ENCODE measurements at places on chromosomes 11 and 22.

GRCh38 chr22:43777286-43777685 is 34.8 kb downstream of the EFCAB6 start:
- no peak for DNase-seq

DNA sequence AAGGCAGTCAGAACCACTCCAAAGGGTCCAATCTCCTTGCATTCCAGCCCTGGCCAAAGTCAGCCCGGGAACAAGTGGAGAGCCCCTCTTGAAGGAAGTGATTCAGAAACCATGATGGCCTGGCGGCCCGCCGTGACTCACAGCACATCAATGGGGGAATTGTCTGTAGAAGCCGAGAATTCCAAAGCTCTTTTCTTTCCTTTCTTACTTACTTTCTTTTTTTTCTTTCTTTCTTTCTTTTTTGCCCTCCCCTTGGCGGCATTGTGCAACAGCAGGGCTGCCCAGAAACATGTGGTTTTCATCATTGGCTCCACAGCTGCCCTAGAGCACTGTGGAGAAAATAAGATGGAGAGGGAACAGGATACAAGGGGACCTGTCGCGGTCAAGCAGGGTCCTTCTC is 140.2 kb upstream of the TIMP3 start:
- no peak for DNase-seq

DNA sequence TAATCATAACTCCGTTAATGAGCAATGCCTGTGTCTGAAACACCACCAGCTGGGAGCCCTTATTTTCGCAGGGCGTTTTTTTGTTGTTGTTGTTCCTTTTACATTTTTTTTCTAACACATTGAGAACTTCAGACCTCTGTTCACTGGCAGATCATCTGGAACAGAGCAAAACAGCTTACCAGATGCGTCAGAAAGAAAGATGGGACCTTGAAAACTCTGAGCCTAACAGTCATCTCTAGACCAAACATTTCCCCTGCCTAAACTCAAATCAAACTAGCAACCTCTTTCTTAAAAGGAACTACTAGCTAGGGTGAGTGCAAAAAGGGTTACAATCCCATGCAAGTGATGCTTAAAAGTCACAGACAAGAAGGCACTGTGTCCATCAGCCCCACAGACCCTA is 93.2 kb downstream of the PLEKHA7 start:
- DNase-seq = no peak

DNA sequence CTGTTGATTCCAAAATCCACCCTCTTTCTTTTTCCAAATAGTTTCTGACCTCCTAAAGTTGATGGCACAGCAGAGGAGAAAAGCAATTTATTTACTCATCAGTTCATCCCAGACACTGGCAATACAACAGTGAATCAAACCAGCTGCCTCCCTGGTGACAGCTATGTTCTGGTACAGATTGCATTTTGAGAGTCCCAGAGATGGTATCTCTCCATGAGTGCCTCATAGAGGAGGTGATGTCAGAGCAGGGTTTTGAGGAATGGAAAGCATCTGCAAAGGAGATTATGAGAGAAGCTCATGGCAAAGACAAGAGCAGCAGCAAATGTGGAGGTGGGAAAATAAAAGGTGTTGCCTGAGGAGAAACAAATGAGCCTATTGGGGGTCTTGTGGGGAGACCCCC is 377.2 kb downstream of the MN1 start:
- DNase-seq = no peak

DNA sequence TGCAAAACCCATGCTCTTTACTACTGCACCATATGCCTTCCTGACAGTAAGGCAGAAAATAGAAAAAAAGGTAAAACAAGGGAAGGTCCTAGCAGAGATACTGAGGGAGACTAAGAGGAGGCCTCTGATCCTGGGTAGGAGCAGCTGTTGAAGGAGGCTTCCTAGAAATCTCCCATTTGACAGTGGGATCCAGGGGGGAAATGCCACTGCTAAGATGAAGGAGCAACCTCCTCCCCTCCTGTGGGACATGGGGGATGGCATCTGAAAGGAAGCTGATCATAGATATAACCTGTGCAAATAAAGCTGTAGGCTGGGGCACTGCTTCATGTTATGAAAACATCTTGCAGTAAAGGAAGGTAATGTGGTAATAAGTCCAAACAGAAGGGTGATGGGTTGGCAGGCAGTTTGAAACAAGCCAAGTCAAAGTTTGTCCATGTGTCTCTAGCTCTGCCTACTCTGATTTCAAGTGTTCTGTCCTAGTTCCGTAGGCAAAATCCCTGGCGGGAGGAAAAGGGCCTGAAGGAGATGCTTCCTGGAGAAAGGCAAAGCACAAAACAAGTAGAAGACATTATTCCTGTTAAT is 86.7 kb upstream of the EED start:
- no peak for DNase-seq

- DNase-seq = no peak
These were observed 1.5 kb upstream of the PHRF1 start for GRCh38 chr11:574632-575312.

GRCh38 chr11:108584973-108585372 is 8.6 kb downstream of the EXPH5 start:
- no peak for DNase-seq

- no peak for DNase-seq
These were observed 57.6 kb upstream of the FTH1 start for GRCh38 chr11:62024936-62025486.

- peak; percentile 21 for DNase-seq
These were observed 1.1 kb downstream of the PANX1 start for GRCh38 chr11:94129512-94130297.

- no peak for DNase-seq
These were observed 102.0 kb downstream of the INSC start for GRCh38 chr11:15216678-15217077.

GRCh38 chr11:101583251-101584128 is at the start of gene TRPC6:
TRPC6 (minus strand) TSS chr11:101584007; CDS start chr11:101583503, 504 bp downstream.
- DNase-seq = peak; percentile 39

DNA sequence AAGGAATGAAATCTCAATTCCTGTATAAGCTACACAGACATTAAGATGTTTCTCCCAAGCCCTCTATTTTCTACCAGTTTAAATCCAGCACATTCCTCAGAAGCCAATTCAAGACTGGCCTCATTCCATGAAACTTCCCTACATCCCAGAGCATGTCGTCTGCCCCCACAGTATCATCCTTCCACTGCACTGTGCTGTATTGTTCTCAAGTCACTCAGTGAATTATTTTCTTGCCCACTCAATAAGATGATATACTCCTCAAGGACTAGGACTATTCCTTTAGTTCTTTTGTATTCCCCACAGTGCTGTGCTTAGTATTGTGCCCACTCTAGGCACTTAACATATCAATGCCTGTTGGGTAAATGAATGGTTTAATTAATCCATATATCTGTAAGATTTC is 203.1 kb upstream of the BLID start:
- no peak for DNase-seq

DNA sequence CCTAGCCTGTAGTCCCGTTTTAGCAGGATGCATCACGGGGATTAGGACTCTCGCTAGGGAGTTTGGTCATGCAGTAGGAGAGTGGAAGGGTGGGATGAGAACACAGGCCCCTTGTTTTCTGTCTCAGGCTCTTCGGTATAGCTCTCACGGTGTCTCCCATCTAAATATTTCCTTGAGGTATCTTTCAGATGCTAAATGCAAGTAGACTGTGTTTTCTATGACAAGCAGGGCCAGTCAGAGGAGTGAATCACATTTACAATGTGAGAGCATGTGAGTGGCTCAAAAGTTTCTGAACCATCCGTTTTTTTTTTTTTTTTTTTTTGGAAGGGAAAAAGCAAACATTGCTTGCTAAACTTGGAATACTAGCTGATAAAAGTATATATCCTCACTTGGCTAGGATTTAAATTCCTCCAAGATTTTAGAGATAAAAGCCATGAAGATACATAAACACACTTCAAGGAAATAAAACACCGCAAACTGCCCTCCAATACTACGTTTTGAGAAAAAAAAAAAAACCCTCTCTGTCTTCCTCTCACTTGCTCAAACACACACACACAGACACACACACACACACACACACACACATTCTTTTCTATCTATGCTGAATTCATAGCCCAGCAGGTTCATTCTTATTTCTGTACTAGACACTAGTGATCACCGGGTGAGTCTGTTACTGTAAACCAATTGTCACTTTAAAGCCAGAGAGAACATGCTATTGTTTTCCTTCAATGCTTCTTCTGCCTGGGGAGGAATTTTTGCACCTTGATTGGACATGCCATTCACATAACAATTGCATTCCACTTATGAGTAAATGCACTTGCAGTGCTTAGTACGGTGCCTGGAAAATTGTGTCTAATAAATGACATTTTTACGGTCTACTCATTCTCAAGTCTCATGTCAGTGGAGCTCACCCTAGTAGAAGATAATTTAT is 224.6 kb upstream of the CCDC90B start:
- DNase-seq = no peak

- no peak for DNase-seq
These were observed 427.9 kb upstream of the CCDC179 start for GRCh38 chr11:23288003-23288783.

- no peak for DNase-seq
These were observed 36.1 kb upstream of the HTATIP2 start for GRCh38 chr11:20327377-20327935.

DNA sequence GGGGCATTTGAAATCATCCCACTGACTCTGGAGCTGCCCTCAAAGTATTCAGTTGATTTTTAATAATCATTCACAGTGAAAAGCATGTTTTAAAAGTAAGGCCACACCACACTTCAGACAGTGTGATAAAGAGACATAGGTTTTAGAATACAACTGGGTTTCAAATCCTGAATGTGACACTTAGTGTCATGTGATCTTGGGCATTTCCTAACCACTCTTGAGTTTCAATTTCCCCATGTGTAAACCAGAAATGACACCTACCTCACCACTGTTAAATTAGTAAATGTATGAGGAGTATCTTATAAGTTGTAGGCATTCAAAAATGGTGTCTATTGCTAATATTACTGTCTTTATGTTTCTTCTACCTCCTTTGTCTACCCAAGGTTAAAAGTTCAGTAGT is 5.4 kb downstream of the TMEM123 start:
- no peak for DNase-seq

GRCh38 chr11:112620621-112621394 is 340.4 kb upstream of the NCAM1 start:
- no peak for DNase-seq

DNA sequence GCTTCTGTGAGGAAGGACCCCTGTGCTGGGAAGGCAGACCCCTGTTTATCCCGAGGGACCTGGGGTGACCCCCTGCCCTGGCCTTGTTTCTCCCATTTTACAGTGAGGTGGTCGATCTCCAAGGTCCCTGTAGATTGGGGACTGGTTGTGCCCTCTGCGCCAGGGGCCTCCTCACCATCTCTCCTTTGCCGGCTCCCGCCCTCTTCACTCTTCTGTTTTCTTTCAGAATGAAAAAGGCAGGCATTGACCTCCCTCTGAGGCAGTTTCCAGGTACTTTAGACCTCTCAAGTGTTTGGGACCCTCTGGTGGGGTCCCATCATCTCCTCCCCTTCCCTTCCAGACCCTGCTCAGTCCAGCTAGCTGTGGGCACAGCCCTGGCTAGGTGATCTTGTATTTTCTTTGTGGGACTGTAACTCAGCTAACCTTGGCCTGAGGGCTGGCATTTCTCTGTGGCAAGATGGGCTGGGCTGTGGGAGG is 1.5 kb downstream of the SERPINH1 start:
- no peak for DNase-seq

DNA sequence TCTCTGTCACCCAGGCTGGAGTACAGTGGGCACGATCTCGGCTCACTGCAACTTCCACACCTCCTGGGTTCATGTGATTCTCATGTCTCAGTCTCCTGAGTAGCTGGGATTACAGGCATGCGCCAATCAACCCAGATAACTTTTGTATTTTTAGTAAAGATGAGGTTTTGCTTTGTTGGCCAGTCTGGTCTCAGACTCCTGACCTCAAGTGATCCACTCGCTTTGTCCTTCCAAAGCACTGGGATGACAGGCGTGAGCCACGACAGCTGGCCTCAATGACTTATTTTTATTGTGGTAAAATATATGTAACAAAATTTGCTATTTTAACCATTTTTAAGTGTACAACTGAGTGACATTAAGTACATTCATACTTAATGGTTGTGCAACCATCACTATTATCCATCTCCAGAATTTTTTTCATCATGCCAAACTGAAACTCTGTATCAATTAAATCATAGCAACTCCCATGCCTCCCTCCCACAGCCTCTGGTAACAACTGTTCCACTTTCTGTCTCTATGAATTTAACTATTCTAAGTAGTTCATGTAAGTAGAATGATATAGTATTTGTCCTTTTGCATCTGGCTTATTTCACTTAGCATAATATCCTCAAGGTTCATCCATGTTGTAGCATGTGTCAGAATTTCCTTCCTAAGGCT is 50.7 kb upstream of the CWF19L2 start:
- no peak for DNase-seq

Data from prostate gland (tissue), 2 donors.